Cerebellum (tissue), 4 donors: ENCODE measurements at places on chromosomes 4 and X.
A peak's percentile ranks its signal among the peaks of the same experiment; 100 is the strongest.

DNA sequence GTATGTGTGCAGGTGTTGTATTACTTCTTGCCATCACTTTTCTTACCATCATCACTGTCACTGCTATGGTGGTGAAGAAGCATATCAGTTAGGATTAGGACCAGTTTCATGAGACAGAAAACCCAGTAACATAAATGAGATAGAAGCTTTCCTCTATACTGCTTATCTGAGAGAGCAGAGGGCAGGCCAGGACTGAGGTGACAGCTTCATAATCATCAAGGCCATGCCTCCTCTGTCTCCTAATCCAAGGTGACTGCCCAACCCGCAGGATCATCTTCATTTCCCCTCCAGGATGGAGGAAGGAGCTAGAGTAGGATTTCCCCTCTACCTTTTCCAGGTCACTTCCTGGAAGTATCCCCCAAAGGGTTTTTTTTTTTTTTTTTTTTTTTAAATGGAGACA lies 35.4 kb downstream of the TMEM131L start:
- DNase-seq, result no peak

DNA sequence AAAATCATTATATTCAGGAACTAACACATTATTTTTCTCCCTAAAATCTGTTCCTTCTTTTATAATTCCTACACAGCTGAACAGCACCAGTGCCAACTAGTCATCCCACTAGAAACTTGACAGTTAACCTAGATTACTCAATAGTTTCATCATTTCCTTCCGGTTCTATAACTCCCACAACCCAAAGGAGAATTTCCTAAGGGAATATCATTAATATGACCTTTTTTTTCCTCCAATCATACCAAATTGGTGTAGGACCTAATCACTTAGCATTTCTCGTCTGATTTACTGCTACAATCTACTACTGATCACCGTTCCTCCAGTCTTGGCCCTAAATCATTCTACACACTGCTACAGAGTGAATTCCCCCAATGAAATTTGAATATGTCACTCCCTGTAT lies 45.9 kb downstream of the WDFY3 start:
- no peak for DNase-seq

- DNase-seq, result no peak
Measured at GRCh38 chrX:69724307-69724706, 108.4 kb downstream of the EDA start.

DNA sequence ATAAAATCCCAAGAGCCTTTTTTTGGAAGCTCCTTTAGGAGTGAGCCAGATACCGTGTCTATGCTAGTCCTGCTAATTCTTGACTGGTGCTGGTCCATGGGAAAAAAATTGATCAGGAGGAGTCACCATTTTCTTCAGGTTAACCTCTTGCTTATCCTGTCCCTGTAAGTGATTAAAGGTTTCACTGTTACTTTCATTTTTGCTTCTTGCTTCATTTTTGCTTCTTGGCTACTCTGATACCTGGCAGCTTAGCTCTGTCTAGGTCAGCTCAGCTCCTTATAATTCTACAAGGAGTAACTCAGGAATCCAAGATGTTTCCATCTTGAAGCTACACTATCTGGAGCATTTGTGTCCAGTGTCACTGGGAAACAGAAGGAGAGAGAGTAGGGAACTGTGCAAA lies 45.7 kb downstream of the AFM start:
- DNase-seq, result no peak

GRCh38 chr4:142480244-142480643 lies 365.9 kb downstream of the INPP4B start:
- DNase-seq, result no peak

DNA sequence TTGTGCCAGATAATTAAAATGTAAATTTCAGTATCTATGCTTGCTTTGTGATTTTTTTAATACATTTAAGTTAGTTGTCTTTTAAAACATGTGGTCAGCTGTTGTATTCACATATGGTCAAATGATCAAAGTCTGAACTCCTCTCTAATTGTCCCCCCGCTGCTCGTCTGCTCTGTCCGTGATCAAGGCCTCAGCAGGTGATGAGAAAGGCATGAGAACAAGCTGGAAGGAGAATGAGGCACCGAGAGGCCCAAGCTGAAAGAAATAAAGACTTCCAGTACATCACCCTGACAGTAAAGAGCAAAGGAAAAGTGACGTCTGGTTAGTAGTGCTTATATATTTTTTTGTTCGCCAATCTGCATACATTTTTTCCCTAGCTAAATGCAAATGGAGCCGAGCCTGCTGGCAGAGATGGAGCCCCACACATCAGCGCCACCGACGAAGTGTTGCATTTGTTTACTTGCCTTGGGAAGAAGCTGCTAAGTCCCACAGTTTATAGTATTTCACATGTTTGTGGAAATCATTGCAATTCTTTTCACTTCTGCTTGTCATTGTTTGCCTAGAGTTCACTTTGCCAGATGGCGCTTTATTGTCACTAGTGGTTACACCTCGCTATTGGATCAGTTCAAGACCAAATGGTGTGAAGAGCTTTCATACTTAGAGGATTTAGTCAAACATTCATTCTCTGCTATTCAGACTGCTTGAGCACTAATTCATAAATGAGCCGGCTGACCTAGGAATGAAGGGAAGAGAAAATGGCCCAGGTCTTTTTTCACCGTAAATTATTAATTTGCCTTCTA lies 181.5 kb downstream of the ZIC3 start:
- DNase-seq, result no peak

DNA sequence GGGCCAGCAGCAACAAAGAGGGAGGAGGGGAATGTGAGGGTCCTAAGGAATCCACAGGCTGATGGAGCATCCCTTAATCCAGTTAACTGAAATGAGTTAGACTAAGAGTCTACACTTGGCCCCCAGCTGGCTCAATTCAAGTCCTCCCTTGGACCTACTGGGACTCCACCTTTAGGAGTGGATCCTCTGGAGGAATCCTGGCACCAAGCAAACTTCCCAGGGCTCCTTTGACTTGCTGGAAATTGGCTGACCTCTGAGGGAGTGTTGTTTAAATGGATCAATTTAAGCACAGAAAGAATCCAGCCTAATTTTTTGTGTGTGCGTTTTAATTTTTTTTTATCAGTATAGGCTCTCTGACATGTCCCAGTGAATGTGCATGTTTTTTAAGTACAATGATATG lies 114.7 kb downstream of the SHROOM3 start:
- DNase-seq, result no peak

GRCh38 chr4:47444031-47444430 lies 19.5 kb downstream of the COMMD8 start:
- DNase-seq, result no peak

GRCh38 chr4:185730387-185730786 lies 81.6 kb downstream of the SORBS2 start:
- no peak for DNase-seq

GRCh38 chr4:20496068-20496467 lies 204.2 kb upstream of the PACRGL start:
- no peak for DNase-seq

- no peak for DNase-seq
Measured at GRCh38 chr4:169618986-169619385, 1.4 kb upstream of the CLCN3 start.

GRCh38 chrX:11244636-11245035 lies 48.6 kb upstream of the AMELX start:
- no peak for DNase-seq

DNA sequence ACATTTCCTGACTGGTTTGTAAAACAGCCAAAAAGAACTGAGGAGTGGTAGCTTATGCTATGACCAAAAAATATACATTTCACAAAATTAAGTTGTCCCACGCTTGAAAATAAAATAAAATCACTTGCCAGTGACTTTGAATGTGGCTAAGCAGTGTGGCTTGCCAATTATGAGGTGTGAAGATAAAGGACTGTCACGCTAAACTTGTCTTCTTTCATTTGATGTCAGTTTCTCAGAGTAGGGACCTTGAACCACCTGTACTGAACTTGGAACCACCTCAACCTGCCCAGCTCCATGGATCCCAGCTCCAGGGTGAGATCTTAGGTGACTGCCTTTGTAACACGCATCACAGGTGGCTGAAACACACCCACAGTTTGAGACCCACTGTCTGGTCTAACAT lies 113.7 kb upstream of the TBL1X start:
- DNase-seq, result no peak

- DNase-seq, result no peak
Measured at GRCh38 chrX:69234624-69235023, 69.4 kb upstream of the PJA1 start.

- DNase-seq, result no peak
Measured at GRCh38 chr4:85756938-85757337, 282.0 kb downstream of the ARHGAP24 start.

GRCh38 chr4:1579001-1579900 lies 104.9 kb downstream of the FAM53A start:
- peak; percentile 49 for DNase-seq

GRCh38 chr4:13117185-13117584 lies 367.0 kb downstream of the RAB28 start:
- DNase-seq, result no peak

GRCh38 chrX:2503591-2504500 lies 3.1 kb upstream of the DHRSX start:
- DNase-seq, result no peak

GRCh38 chr4:151990201-151990600 lies 229.4 kb upstream of the GATB start:
- no peak for DNase-seq

DNA sequence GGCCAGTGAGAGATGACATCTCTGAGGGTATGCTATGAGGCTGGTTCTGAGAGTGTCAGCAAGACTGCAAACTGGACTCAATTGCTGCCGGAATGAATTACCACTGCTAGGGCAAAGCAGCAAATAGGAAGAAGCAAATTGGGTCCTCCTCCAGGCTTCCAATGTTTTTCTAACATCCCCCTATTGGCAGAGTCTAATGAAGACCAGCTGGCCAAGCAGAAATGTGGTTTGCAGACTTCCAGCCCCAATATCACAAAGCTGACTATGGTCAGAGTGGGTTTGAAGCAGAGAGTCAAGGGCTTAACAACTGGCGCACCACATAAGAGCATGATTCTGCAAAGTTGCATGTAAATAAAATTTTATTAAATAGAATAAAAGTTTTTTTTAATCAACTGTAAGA lies 225.4 kb upstream of the GLRA2 start:
- no peak for DNase-seq
